ENCODE measurements at places on chromosomes 3 and 15. TPM values are rescaled to one million over a fixed set of nuclear protein-coding genes. Genes with fewer than 3 reads are reported as not detected.

Gene TNFAIP8L3
- total RNA-seq = 7.5 TPM

Gene ROPN1
- total RNA-seq = not detected

Gene TMCO5A
- not detected for total RNA-seq

Gene GPR149
- not detected for total RNA-seq

Gene CACNA2D3
- 0.79 TPM for total RNA-seq

Gene TMEM212
- total RNA-seq = not detected

Gene FGF7
- total RNA-seq = 17.7 TPM

Gene CD200
- total RNA-seq = 4.0 TPM

Gene ARHGEF3
- 5.4 TPM for total RNA-seq

Gene MED12L
- 0.66 TPM for total RNA-seq

Gene NEO1
- total RNA-seq = 27.0 TPM

Gene TMC3
- total RNA-seq = not detected
